ENCODE measurements at places on chromosomes 3 and 15. TPM values are rescaled to one million over a fixed set of nuclear protein-coding genes. Genes with fewer than 3 reads are reported as not detected.

- no peak for DNase-seq
These were observed 84.7 kb downstream of the OPA1 start for GRCh38 chr3:193677734-193678133.

PP2D1 gene
- total RNA-seq: not detected

SI gene
- not detected for total RNA-seq

GRCh38 chr15:69508659-69509058, 56.0 kb downstream of the RPLP1 start:
- no peak for DNase-seq

- no peak for DNase-seq
These were observed 366.3 kb downstream of the MECOM start for GRCh38 chr3:169297214-169297613.

- peak; percentile 60 for DNase-seq
These were observed 519 bp downstream of the LYSMD2 start for GRCh38 chr15:51736751-51737521.

AGBL1 gene
- not detected for total RNA-seq

GRCh38 chr15:67100801-67101581, 35.6 kb downstream of the SMAD3 start:
- no peak for DNase-seq

All from H9 (cell line).